CD8-positive, alpha-beta T cell (primary cell): ENCODE measurements at places on chromosomes 7 and 10.

- DNase-seq: no peak
Observed at GRCh38 chr10:4241724-4242345, 456.8 kb upstream of the KLF6 start.

GRCh38 chr7:44455155-44455554, 35.3 kb downstream of the NUDCD3 start:
- no peak for DNase-seq

DNA sequence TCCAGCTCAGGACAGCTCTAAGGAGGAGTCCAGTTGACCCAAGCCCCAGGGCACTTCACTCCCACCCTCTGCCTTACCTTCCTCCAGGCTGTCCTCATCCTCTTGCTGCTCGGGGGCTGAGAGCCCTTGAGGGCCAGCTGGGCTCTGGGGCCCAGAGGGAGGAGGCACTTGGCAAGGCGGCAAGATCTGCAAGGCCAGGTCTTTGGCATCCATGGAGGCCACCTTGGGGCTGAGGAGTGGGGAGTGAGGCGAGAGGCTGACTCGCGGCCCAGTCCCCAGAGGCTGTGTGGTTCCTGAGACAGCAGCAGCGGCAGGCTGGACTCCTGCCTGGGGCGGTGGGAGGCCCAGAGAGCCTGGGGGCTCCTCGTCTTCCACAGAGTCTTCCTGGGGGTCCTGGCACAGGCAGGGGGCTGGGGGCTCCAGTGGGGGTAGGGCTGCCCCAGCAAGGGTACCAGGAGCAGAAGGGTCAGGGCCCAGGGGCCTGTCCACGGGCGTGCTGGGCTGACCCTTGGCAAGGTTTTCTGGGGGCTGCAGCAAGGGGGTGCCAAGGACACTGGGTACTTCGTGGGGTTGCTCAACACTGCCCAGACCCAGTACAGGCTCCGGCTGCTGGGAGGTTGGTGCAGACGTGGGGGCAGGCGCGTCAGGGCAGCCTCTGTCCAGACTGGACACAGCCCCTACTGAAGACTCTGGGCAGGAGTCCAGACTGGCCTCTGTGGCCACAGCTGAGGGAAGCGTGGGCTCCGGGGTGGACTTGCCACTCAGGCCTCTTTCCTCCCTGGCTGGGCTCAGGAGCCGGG, 6.5 kb downstream of the NACAD start:
- no peak for DNase-seq

GRCh38 chr10:59582058-59582457, 127.6 kb downstream of the SLC16A9 start:
- no peak for DNase-seq

GRCh38 chr7:84735677-84736076, 451.2 kb downstream of the SEMA3D start:
- DNase-seq: no peak

DNA sequence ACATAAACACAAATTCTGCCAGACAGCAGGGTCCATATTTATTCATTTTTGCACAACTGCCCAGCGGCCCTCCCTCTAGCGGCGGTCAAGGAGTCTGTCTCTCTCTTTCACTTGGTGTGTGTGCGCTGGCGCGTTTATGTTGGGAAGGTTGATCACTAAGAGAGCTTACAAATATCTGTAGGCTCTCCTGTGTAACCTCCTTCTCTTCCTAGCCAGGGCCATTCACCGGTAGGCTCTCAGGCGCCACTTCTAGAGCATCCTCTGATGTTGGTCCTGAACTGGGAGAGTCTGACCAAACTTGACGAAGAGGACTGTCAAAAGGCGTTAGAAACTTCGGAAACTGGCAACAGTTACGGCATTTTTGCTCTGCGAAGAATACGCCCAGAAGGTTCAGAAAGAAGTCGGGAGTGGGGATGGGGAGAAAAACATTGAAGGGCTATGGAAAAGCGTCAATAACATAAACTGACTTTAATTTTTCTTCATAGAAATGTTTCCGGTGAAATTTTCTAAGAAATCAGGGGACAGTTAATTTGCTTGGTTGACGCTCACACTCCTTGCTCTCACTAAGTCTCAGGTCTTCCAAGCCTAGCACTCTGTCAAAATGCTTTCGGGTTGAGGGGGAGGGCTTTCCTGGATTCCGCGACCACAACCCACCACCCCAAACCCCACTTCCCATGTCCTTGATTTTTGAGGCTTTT, 731.1 kb downstream of the ZWINT start:
- DNase-seq: no peak
